ENCODE measurements at places on chromosomes 6 and 20. TPM values are rescaled to one million over a fixed set of nuclear protein-coding genes. Genes with fewer than 3 reads are reported as not detected.
A peak's percentile ranks its signal among the peaks of the same experiment; 100 is the strongest.

- DNase-seq, result no peak
Observed at GRCh38 chr20:9507544-9508239, 6.7 kb upstream of the LAMP5 start.

GRCh38 chr6:29462022-29462421, 5.1 kb downstream of the OR2H1 start:
- DNase-seq, result no peak

DNA sequence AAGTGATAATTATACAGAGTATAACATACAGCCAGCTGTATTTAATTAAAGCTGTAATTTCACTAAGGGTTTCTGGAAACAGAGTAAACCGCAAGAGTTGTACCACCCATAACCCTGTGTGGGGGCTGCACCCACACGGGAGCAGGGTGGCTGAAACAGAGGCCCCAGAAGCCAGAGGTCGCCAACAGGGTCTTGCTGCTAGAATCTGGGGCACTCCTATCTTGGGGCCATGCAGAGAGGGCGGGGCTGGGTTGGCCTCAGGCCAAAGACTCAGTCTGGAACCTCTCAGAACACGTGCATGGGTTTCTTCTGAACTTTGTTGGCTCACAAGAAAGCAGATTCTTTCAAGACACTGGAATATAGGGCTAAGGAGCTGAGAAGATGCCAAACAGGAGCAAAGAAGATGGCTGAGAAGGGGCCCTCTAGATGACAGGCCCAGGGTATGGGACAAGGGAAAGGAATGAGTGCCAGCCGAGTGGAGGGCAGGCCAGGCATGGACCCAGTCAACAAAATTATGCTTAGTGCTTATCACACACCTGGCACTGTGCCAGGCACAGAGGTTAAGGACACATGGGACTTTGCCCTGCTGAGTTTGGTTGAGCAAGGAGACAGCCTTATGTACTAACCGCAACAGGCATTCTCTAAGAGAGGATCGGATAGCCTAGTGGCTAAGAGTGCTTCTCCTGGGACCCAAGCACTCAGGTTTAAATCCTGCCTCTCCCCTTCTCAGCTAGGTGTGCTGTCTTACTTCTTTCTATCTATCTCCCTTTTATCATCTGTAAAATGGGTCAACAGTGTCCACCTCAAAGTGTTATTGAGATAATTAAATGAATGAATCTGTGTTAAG, 96.6 kb upstream of the FOXP4 start:
- DNase-seq, result peak; percentile 62

SSTR4 gene
- total RNA-seq, result not detected

- no peak for DNase-seq
Observed at GRCh38 chr6:2913621-2914317, 10.7 kb upstream of the SERPINB9 start.

- no peak for DNase-seq
Observed at GRCh38 chr6:2881423-2881822, 21.7 kb downstream of the SERPINB9 start.

GRCh38 chr6:137165375-137166246, 7.8 kb downstream of the IL22RA2 start:
- peak; percentile 33 for DNase-seq

KCNK17 gene
- total RNA-seq, result not detected

- DNase-seq, result no peak
Observed at GRCh38 chr6:37114612-37115011, 55.3 kb upstream of the PIM1 start.

IER3 gene
- 1.6 TPM for total RNA-seq

ATP6V1G2 gene
- total RNA-seq, result 3.4 TPM

GRCh38 chr20:63312690-63313348, 19.8 kb downstream of the COL20A1 start:
- DNase-seq, result no peak

RPN2 gene
- total RNA-seq, result 241 TPM

DNA sequence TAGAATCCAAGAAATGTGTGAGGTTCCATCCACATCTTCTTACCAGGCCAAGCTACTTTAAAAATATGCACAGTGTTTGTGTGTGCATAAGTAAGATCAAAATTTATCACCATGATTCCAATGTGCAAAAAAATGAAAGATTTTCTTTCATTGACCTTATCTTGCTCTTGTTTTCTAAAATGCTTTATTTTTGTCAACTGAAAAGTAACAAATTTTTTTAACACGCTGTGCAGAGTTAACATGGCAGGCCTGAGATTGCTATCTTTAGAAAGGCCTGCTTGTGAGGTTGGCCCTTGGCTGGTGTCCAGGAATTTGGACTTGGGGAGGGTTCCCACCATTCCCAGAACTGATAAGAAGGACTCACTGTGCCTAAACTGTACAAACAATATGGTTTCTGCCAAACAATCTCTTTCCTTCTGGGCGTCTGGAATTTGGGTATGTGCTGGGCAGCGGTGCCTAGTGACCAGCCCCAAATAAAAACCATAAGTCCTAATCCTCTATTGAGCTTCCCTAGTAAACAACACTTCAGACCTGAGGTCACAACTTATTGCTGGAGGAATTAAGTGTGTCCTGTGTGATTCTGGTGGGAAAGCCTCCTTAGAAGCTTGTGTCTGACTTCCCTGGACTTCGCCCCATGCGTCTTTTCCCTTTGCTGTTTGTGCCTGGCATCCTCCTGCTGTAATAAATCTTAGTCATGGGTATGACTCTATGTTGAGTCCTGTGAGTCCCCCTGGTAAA, 19.8 kb upstream of the MYLIP start:
- DNase-seq, result peak; percentile 67

- no peak for DNase-seq
Observed at GRCh38 chr6:47788498-47788884, 6.7 kb downstream of the OPN5 start.

SLC22A7 gene
- total RNA-seq, result not detected

PRKN gene
- total RNA-seq, result 15.1 TPM

DNA sequence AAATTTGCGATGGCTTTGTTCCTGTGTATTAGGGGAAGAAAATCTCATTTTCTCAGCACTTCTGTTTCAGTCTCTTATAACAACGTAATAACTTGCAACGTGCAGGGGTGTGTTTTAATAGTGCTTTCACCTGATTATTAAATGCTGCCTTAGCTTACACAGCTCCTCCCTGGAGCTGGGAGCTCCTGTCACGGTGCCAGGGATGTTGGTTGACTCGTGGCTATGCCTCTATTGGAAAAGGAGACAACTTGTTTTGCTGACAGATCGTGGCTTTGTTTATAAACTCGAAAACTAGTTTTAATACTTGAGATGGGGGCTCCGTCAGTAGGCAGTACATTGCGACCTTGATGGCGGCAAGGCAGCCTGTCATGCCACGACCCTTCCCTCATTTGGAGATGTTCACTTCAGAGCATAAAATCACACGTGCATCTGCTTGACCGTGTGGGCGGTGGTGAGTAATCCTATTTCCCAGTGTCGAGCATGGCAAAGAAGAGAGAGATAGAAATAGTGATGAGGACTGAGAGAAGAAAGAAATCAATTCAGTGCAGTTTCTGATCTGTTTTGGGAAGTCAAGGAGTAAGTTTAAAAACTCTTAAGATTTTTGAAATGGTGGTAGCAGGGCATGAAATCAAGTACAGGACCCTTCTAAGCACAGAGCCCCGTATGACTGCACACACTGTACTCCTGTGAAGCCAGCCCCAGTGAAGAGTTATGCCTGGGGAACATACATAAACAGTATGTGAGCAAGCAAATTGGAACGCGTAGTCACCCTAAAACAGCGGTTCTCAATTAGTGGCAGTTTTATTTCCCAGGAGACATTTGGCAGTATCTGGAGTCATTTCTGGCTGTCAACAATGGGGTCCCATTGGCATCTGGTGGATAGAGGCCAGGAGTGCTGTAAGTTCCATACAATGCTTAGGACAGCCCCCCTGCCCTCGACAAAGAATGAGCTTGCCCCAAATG, 147.2 kb downstream of the DOK5 start:
- DNase-seq, result no peak

GRCh38 chr6:38631186-38631783, 8.4 kb downstream of the BTBD9 start:
- no peak for DNase-seq

- no peak for DNase-seq
Observed at GRCh38 chr6:56863366-56863765, 91.5 kb upstream of the BEND6 start.

- no peak for DNase-seq
Observed at GRCh38 chr20:41432746-41433145, 66.1 kb upstream of the EMILIN3 start.

DZANK1 gene
- 1.5 TPM for total RNA-seq

DNA sequence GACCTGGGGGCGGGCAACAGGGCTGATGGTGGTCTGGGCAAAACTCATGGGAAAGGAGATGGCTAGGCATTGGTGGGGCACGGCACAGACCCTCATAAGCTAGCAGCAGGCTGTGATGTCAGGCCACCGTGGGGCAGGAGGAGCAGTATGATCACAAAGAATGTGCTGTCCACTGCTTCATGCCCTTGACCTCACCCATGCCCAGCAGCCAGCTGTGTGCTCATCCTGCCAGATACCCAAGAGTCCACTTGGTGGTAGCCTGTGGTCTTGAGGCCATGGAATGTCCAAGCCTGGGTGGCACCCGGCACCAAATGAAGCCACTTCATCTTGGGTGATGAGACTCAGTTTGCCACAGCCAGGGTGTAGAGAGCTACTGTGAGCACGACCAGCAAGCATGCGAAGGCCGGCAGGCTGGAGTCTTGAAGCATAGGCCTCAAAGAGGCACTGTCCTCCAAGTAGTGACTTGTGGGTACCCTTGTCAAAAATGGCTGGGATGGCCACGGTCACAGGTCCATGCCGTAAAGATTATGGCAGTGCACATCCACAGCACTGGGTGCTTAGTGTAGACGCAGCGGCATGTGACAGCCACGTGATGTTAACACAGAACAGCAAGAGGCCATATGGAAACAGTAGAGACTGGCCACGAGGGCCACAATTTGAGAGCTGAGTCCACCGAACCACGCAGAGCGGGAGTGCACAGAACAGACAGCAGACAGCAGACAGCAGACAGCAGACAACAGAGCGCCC, 19.0 kb downstream of the PLAGL2 start:
- no peak for DNase-seq

DNA sequence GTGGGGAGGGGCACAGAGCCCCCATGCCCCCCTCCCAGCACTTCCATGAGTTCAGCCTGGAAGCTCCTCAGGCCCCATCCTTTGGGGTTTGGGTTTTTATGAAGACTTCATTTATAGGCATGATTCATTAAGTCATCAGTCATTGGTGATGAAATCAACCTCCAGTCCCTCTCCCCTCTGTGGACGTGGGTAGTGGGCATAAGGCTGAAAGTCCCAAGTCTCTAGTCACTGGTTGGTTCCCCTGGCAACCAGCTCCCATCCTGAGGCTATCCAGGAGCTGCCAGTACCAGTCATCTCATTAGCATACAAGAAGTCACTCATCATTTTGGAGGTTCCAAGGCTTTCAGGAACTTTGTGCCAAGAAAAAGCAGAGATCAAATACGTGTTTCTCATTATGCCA, 9.2 kb downstream of the TGM3 start:
- no peak for DNase-seq

ERVFRD-1 gene
- 0.07 TPM for total RNA-seq

DDX43 gene
- 0.11 TPM for total RNA-seq

GABRR1 gene
- not detected for total RNA-seq

NKAPL gene
- total RNA-seq, result not detected

DNA sequence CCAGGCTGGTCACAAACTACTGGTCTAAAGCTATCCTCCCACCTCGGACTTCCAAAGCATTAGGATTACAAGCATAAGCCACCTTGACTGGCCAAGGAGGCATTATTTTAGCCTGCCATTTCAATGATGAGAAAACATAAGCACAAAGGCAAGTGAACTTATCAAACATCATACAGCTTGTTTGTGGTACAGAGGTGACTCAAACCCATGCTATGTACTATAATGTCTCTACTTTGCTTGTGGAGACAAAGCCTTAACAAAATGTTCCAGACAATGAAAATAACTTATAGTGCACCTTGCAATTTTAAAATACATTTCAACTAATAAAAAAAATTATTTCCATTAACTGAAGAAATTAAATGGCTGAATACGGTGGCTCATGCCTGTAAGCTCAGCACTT, 26.2 kb downstream of the HDAC2 start:
- no peak for DNase-seq

GRCh38 chr6:167572841-167573271, 248.0 kb downstream of the TTLL2 start:
- DNase-seq, result no peak

HLA-DRA gene
- total RNA-seq, result 678 TPM

DNA sequence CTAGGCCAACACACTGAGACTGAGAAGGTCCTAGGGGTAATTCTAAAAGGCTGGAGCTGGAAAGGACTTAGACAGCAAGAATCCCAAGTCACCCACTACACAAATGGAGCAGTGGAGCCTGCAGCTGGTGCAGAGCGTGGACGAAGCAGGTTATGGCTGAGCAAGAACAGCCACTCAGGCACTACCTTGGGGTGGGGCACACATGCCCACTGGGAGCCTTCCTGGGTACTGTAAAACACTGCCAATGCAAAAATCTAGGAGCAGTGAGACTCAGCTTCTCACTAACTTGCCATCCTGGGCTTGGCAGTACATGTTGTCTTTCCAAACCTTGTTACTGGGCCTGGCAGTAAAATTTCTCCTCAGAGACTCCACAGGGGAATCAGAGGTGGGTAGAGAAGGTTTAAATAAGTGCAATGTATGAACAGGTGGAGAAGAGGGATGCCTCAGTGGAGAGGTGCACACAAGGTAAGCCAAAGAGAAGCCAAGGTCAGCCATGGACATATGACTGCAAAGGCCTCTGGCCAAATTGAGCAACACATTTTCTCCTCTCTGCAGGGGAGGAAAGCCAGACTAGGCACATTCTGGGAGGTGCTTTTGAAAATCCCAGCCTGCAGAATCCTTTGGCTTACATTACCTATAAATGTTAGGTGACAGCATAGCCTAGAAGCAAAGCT, 105.6 kb downstream of the TNFRSF21 start:
- DNase-seq, result no peak

SCUBE3 gene
- total RNA-seq, result 0.50 TPM

DST gene
- 356 TPM for total RNA-seq

GRCh38 chr6:72776456-72776855, 154.6 kb downstream of the KCNQ5 start:
- no peak for DNase-seq

DNA sequence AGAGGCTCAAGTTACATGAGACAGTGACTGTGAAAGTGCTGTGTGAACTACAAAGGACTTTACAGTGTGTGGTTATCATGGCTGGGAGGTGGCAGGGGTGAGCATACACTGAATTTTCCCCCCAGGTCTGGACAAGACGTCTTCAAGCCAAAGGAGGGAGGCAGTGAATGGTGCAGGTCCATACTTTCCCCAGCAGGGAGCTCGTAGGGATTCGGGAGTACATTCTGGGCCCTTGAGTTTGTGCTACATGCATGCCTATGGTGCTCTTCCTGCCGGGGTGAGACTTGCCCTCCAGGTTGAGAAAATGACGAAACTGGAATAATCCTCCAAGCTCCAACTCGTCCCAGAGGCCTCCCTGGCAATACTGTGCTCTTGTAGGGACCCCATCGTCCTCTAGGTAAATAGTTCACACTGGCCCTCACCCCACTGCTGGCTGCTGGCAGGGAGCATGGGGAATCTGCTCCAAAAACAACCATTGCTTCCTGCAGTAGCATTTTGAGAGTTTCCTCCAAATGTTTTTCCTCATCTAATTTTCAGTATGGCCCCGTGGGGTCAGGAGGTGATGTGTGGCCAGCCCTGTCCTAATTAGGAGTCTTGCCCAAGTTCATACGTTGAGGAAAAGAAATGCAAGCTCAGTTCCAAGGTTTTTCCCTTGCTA, 57.6 kb downstream of the ZNF831 start:
- no peak for DNase-seq

CRIP3 gene
- total RNA-seq, result not detected

- DNase-seq, result peak; percentile 65
Observed at GRCh38 chr20:19981031-19981451, 36.1 kb upstream of the NAA20 start.

GRCh38 chr6:119201480-119201879, 123.0 kb upstream of the FAM184A start:
- no peak for DNase-seq

PROKR2 gene
- total RNA-seq, result not detected
